Type B pancreatic cell (in vitro differentiated cells): ENCODE measurements at places on chromosomes 12 and 14.

DNA sequence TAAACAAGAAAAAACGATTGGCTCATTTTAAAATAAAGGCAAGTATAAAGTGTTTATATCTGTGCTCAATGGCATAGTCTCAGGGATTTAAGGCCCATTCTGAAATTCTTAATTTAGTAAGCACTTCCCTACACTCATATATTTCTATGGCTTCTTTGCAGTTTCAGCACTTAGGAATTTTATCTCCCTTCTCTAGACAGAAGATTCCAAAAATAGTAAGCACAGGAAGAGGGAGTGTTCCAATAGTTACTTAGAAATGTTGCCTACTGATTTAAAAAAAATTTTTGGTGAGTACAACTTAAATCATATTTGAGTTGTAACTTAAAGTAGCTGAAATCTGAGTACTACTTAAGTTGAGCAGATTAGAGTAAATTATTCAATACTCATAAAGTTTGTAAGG is 19.8 kb downstream of the INSM2 start:
- no peaks in the 10 kb centered on the region for H3K27me3 ChIP-seq
- DNase-seq: no peak
- H3K36me3 ChIP-seq: no peaks in the 10 kb centered on the region

GRCh38 chr12:19894050-19894449 is 454.8 kb downstream of the AEBP2 start:
- H3K27me3 ChIP-seq: no peaks in the 10 kb centered on the region
- H3K4me3 ChIP-seq: no peak overlapping the region
- no peaks in the 10 kb centered on the region for H3K36me3 ChIP-seq

DNA sequence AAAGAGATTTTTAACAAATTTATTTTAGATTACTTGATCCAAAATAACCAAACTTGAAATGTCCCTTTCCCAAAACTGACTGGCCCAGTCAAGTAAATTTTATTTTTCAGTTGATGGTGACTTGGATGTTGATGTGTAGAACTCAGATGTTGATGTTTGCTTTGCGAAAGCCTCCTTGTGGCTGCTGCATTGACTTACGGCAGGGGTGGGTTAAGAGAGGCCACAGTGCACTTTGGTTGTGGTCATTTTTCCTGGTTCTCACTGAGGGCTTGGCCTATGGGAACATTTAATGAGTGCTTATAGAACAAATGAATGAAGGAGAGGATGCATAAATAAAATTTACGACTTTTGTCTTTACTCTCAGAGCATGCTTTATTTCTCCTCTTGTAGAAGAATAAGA is 52.6 kb downstream of the SLCO1B3 start:
- no peaks in the 10 kb centered on the region for H3K36me3 ChIP-seq
- DNase-seq: no peak
- H3K27me3 ChIP-seq: no peaks in the 10 kb centered on the region
- no peak overlapping the region for H3K27ac ChIP-seq
- H3K4me1 ChIP-seq: no peaks in the 10 kb centered on the region

- H3K36me3 ChIP-seq: no peaks in the 10 kb centered on the region
- DNase-seq: no peak
- H3K4me1 ChIP-seq: peaks cover 19% of the 10 kb centered on the region
Observed at GRCh38 chr14:73599499-73599898, 7.8 kb downstream of the ACOT4 start.

- DNase-seq: no peak
- no peak overlapping the region for H3K4me3 ChIP-seq
- no peaks in the 10 kb centered on the region for H3K4me1 ChIP-seq
- H3K36me3 ChIP-seq: no peaks in the 10 kb centered on the region
- no peaks in the 10 kb centered on the region for H3K27me3 ChIP-seq
Observed at GRCh38 chr12:78145398-78145797, 314.7 kb downstream of the NAV3 start.

GRCh38 chr12:111055181-111055880 is 135.0 kb upstream of the MYL2 start:
- no peak overlapping the region for H3K27ac ChIP-seq
- DNase-seq: no peak
- H3K36me3 ChIP-seq: no peaks in the 10 kb centered on the region
- peaks cover 28% of the 10 kb centered on the region for H3K4me1 ChIP-seq
- H3K4me3 ChIP-seq: no peak overlapping the region

- DNase-seq: no peak
- H3K4me1 ChIP-seq: peaks cover 15% of the 10 kb centered on the region
- no peak overlapping the region for H3K4me3 ChIP-seq
- H3K27me3 ChIP-seq: no peaks in the 10 kb centered on the region
- no peak overlapping the region for H3K27ac ChIP-seq
Observed at GRCh38 chr12:124848621-124849380, 14.9 kb downstream of the SCARB1 start.

DNA sequence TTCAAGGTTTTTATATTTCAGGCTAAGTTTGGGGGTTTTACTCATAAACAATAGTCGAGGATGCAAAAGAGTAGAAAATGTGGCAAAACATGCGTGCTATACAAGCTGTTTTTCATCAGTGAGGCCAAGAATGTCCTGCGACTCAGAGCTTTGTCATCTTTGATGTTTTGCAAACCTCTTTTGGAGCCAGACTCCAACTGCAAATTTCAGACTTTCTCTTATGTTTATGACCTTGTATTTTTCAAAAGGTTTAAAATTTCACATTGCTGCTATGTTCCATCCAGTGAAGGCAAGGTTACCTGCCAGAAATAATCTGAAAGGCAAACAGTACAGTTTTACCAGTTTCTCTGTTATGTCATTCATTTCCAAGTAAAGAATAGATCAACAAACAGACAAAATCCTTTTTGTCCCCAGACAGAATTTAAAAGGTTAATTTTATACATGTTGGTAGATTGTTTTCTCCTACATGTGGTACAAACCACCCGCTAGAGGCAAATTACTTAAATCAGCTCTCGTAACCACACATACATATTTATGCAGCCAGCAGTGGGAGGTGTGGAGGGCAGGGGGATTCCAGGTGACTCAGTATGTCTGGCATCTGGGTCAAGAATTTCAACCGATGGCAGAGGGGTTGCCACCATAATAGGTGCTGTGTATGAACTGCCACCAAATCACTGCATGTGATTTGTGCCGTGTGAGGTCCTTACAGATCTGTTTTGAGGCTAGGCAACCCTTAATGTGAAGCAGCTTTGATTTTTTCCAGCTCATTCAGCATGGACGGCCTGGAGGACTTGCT is 119.8 kb upstream of the CPM start:
- no peaks in the 10 kb centered on the region for H3K36me3 ChIP-seq
- peak overlapping the region; percentile 17 for H3K27ac ChIP-seq
- H3K27me3 ChIP-seq: no peaks in the 10 kb centered on the region
- no peak overlapping the region for H3K4me3 ChIP-seq

DNA sequence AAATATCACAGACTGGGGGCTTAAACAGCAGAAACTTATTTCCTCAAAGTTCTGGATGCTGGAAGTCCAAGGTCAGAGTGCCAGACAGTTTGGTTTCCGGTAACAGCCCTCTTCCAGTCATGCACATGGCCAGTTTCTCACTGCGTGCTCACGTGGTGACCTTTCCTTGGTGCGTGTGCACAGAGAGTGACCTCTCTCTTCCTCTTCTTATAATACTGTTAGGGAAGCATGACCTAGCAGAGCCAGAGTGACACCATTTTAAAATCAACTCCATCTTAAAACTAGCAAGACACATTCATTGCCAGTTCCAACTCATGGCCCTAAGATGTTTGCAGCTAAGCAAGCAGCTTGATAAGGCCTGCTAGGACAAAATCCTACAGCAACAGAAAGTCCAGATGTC is 221.5 kb upstream of the DAAM1 start:
- H3K27me3 ChIP-seq: peaks cover 4% of the 10 kb centered on the region
- H3K4me3 ChIP-seq: no peak overlapping the region
- no peak for DNase-seq
- peaks cover 30% of the 10 kb centered on the region for H3K4me1 ChIP-seq
- no peaks in the 10 kb centered on the region for H3K36me3 ChIP-seq
- H3K27ac ChIP-seq: no peak overlapping the region

- no peaks in the 10 kb centered on the region for H3K27me3 ChIP-seq
- no peak overlapping the region for H3K27ac ChIP-seq
- H3K4me3 ChIP-seq: no peak overlapping the region
- no peak for DNase-seq
- peaks cover 6% of the 10 kb centered on the region for H3K36me3 ChIP-seq
Observed at GRCh38 chr12:67645601-67646000, 2.9 kb upstream of the DYRK2 start.

DNA sequence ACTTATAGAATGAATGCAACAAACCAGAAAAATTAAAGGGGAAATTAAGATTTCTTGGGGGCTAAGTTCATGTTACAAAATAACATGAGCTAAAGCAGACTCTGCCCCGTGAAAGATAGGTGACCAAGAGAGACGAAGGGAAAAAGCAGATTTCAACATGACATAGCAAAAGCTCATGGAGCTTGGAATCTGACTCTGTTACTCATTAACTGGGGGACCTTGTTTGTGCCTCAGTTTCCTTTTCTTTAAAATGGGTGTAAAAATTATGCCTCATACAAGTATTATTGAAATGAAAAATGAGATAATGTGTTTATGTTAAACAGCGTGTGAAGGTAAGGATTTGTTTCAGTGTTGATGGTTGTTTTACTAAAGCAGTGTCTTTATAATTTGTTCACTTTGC is 11.5 kb downstream of the BICDL1 start:
- no peaks in the 10 kb centered on the region for H3K4me1 ChIP-seq
- no peak overlapping the region for H3K4me3 ChIP-seq
- no peaks in the 10 kb centered on the region for H3K27me3 ChIP-seq
- no peaks in the 10 kb centered on the region for H3K36me3 ChIP-seq
- DNase-seq: no peak

DNA sequence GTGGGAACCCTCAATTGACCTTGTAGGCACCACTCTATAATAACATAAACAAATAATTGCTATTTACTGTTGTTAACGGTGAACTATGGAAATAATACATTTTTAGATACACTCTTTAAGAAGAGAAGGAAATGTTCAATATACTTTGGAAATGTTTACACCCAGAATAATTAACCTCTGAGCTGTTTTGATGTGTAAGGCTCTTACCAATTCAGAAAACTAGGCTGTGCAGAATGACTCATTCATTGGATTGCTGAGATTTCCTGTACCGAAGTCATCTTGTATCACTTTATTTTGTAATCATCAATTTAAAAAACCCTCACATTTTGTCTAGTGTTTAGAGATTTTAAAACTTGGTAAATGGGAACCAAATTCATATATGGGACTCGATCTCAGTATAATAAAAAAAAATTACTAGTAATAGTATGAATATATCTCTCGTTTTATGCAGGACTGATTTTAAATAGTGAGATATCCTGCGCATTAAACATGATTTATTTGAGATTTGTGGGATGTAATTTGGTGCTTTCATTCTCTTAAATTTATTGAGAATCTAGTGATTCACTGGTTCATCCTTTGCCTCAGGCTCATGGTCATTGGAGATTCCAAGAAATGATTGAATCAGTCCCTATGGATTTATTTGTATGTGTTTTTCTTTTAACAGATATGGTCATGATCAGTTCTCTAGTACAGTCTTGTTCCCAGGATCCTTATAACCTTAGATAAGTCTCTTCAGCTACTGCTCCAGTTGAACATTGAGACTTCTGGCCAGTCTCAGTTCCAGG is 3.9 kb downstream of the SAMD4A start:
- H3K4me1 ChIP-seq: peaks cover 21% of the 10 kb centered on the region
- no peak overlapping the region for H3K27ac ChIP-seq
- H3K36me3 ChIP-seq: peaks cover 21% of the 10 kb centered on the region
- no peak for DNase-seq

GRCh38 chr14:47917344-47917954 is 242.0 kb upstream of the MDGA2 start:
- H3K27me3 ChIP-seq: no peaks in the 10 kb centered on the region
- no peak overlapping the region for H3K4me3 ChIP-seq
- no peak overlapping the region for H3K27ac ChIP-seq

GRCh38 chr12:113453330-113453729 is 18.3 kb downstream of the LHX5 start:
- no peaks in the 10 kb centered on the region for H3K36me3 ChIP-seq
- peaks cover 58% of the 10 kb centered on the region for H3K27me3 ChIP-seq
- no peak overlapping the region for H3K27ac ChIP-seq
- DNase-seq: no peak
- H3K4me1 ChIP-seq: no peaks in the 10 kb centered on the region
- H3K4me3 ChIP-seq: no peak overlapping the region

DNA sequence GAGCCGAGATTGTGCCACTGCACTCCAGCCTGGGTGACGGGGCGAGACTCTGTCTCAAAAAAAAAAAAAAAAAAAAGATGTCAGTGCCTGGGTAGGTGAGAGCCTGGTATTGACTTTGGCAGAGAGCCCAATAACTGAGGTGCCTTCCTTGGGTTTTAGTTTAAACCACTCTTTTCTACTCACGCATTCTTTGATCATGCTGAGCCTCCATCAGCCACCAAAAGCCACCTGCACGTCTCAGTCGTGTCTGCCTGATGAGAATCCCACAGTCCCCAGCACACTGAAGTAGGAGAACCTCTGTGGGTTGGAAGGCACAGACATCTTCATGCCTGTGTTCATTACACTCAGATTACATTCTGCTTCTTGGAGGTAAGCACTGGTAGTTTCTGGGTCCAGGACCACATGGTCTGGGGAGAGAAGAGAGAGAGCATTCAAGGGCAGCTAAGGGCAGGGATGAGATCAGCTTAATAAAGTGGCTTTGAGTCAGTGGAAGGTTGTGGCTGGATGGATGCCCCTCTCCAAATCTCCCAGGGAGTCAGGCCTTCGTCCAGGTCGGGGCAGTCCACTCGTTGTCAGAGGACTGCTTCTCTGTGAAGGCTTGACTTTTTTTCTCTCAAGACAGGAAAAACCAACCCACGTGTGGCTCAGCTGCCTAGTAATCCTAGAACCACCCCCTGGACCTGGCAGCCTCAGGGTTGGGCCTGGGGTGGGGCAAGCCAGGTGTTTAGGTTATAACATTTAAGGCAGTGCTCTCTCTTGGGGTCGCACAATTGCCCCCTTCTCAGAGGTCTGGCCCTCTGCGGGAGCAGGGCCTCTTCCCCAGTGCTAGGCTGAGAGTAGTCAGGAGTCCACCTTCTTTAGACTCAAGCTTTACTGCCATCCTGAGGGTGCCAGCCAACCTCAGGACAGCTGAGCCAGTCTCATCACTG is 32.6 kb upstream of the MAX start:
- peak overlapping the region; percentile 78 for H3K27ac ChIP-seq
- DNase-seq: no peak
- no peaks in the 10 kb centered on the region for H3K36me3 ChIP-seq
- no peaks in the 10 kb centered on the region for H3K27me3 ChIP-seq
- peaks cover 4% of the 10 kb centered on the region for H3K4me1 ChIP-seq
- H3K4me3 ChIP-seq: no peak overlapping the region

GRCh38 chr14:71693381-71693780 is 238.8 kb upstream of the RGS6 start:
- H3K27ac ChIP-seq: no peak overlapping the region
- no peak overlapping the region for H3K4me3 ChIP-seq
- H3K36me3 ChIP-seq: peaks cover 15% of the 10 kb centered on the region
- peaks cover 42% of the 10 kb centered on the region for H3K4me1 ChIP-seq
- DNase-seq: no peak
- H3K27me3 ChIP-seq: no peaks in the 10 kb centered on the region

DNA sequence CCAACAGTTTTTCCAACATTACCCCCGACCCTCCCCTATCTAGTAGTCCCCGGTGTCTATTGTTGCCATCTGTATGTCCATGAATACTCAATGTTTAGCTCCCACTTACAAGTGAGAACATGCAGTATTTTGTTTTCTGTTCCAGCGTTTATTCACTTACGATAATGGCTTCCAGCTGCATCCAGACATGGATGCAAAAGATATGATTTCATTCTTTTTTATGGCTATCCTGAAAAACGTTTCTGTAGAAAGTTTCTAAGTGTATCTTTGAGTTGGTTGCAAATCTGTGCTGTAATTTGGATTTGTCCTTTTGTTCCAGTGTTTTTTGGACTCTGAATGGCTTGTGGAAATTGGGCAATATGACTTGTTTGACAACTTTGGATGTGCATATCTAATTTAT is 11.7 kb downstream of the SP1 start:
- H3K27ac ChIP-seq: peak overlapping the region; percentile 45
- peaks cover 30% of the 10 kb centered on the region for H3K4me1 ChIP-seq
- H3K36me3 ChIP-seq: peaks cover 23% of the 10 kb centered on the region
- H3K27me3 ChIP-seq: no peaks in the 10 kb centered on the region
- no peak for DNase-seq
